ENCODE measurements at places on chromosomes 1 and 21.

DNA sequence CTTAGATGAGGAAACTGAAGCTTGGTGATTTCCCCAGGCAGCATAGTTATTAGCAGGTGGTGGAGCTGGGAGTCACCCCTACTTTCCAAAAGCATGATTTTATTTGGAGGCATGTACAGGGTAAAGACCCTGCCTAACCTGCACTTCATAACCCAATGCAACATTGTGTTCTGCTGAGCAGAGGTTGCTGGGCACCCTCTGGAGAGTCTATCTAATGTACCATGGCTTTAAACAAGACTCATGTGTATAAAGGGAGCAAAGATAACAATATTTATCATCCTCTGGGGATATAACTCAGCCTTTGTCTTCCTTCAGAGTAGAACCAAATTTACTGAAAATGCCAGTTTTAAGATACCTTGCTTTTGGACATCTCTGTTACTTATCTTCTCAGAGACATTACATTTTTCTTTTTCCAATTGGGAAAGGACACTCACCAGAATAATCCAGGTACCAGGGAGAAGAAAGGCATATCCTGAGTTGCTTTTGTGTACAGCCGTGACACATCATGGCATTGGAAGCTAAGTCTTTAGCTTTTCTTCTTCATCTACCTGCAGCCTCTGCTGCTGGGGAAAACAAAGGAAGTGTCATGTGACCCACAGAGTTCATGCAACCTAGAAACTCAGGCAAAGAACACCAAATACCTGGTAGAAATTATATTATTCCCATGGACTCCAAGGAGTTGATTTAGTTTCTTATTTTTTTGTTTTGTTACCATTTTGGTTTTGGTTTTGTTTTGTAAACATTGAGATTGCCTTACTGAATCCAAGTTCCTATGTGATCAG lies 39.6 kb downstream of the ELAVL4 start:
- no peak for DNase-seq

DNA sequence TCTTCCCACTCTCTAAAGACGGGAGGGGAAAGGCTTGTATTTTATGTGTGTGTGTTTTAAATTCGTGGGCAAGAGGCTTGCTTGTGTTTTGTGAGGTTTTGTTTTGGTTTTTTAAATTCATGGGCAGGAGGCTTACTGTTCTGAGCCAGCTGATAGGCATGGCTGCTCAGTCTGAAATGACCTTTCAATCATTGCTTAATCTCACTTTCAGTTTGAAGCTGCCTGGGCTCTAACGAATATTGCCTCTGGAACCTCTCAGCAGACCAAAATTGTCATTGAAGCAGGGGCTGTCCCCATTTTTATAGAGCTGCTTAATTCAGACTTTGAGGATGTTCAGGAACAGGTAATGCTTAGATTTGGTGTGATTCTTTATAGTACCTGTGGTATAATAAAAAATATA lies 20.3 kb upstream of the TXLNA start:
- no peak for DNase-seq

DNA sequence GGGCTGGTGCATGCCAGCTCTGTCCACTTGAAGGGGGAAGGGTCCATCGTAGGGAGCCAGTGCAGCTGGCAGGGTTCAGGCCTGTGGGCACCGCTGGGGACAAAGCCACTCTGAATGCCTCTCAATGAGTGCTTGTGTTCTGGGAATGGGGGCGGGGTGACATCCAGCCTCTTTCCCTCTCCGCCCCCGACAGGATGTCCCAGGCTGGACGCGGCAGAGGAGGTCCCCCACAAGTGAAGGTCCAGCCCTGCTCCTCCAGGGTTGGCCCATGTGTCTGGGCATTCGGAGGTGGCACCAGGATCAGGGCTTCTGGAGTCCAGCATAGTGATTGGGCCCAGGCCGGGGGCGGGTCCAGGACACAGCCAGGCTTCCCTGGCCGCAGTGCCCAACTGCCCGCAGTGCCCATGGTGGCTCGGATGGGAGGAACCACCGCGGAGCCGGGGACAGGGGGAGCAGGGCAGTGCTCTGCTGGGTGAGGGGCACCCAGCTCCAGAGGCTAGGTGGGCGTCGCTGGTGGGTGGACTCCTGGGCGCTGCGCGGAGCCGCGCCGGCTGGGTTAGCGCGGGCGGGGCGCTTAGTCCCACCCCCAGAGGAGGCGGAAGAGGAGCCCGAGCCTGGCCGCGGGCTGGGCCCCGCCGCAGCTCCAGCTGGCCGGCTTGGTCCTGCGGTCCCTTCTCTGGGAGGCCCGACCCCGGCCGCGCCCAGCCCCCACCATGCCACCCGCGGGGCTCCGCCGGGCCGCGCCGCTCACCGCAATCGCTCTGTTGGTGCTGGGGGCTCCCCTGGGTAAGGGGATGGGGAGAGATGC lies at the start of gene SHISA4:
TSS of gene SHISA4 (plus strand) at position 617 of the 808 bp plus-strand sequence. CDS start at position 714, 97 bp downstream.
- DNase-seq = no peak

DNA sequence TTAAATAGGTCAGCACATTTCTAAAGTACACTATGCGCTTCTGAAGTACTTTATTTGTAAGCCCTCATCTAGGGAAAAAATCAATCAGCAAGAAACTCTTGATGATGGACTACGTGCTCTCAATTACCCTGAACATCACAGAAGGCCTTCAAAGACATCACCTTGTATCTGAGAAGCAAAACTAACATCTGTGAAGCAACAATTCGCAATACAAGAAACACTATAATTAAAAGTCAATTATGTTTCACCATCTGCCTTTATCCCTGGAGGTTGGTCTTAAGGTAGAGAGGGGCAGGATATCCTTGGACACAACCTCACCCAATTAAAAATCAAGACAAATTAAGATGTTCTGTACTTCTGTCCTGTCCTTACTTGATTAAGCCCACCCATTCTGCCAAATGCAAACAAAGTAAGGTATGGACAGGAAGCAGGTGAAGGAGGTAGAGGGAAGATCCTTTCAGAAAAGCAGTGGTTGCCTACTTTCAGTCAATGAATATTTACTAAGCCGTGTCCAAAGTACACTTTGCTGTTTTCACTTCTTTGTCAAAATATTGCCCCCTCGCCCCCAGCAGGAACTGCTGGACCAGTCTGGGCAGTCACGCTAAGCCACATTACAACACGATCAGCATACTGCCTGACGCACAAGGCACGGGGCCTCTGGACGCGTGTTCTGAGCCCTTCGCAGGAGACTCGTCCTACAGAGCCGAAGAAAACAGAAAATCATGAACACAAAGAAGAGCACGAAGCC lies 887 bp downstream of the SLC19A2 start:
- peak; percentile 74 for DNase-seq

DNA sequence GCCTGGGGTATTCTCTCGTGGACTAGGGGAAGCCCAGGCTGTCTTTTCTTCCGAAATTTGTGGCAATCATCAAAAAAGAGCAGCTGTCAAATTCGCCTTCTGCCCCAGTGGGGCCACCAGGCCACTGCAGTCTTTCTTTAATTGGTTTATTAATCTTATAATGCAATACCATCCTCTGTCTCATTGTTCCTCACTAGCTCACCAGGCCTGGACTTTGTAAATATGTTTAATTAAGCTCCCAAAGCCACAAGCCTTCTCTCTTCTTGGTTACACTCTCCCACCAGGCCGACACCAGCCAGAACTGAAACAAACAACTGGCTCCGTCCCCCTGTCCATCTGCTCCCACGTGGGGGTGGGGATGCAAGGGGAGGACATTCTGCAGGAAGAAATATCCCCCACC lies 22.0 kb upstream of the CAMK1G start:
- DNase-seq = no peak

DNA sequence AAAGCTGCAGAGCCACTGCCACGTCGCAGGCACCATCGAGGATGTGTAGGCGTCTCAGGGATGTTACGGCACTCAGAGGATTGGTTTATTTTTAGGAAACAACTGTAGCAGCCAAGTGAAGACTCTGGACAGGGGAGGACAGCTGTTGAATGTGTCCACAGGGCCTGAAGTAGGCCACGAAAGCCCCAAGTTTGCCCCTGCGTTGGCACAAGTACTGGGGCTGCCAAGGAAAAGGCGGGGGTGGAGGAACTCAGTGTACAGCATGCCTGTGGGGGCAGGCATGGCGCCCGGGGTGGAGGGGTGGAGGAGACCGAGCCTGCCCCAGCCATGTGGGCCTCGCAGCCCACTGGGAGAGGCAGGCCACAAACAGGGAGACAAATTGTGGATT lies 89.7 kb downstream of the ADARB1 start:
- no peak for DNase-seq

GRCh38 chr1:52156460-52156859 lies 14.6 kb downstream of the ZFYVE9 start:
- no peak for DNase-seq

GRCh38 chr1:67563684-67564083 lies 121.3 kb upstream of the GADD45A start:
- no peak for DNase-seq

- DNase-seq = no peak
These were observed 47.4 kb upstream of the ACTRT2 start for GRCh38 chr1:2973601-2974593.

- no peak for DNase-seq
These were observed 74.0 kb downstream of the DMRTA2 start for GRCh38 chr1:50349242-50349565.

DNA sequence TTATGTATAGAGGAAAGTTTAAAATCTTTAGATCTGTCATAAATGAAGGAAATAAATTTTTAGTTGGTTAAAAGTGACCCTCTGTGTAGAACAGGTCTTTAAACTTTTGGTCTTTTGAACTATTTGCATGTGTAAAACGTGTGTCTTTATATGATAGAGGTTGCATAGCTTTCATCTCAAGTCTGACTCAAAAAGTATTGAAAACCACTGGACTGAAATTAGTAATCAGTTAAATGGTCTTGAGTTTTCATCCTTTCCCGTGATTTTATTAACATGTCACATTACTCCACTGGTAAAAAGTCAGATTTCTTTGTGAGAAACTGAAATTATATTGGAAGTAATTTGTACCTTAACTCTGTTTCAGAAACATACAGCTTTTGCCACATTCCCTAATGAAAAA lies 1.8 kb downstream of the RNPC3 start:
- no peak for DNase-seq

DNA sequence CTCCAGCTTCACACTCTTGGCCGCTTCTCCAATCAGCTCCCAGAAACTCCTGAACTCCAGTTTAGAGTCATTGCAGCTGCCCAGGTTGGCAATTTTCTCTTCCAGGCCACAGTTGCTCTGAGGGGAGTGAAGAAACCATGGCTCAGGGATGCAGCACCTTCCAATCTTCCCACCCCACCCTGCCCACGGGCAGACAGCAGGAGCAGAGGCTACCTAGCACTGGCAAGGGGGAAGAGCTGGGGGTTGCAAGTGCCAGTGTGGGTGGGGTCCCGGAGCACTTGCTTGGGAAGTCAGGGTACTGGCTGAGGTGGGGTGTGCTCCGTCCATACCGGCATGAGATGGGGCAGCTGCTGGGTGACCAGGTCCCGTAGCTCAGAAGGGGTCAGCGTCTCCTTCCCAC lies 1.2 kb downstream of the S100A14 start:
- no peak for DNase-seq

- DNase-seq = no peak
These were observed 9.6 kb downstream of the RAB25 start for GRCh38 chr1:156070548-156070947.

GRCh38 chr1:246343251-246343650 lies 163.8 kb downstream of the SMYD3 start:
- no peak for DNase-seq

DNA sequence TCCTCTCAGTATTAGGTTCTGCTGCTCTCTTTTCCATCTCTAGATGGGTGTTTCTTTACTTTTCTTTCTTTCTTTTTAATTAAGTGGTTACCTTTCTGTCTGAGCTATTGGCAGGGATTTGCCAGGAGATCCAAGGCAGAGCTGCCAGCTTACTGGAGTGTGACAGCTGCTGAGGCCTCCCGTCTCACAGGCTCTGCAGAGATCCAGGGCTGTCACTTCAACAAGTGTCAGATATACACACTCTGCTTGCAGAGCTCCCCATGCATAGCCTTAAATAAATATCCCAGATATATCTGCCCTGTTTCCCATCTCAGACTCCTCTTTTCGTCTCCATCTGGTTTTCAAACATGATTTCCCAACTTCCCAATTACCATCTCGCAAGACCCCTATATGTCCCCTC lies 124.3 kb downstream of the NOS1AP start:
- no peak for DNase-seq

DNA sequence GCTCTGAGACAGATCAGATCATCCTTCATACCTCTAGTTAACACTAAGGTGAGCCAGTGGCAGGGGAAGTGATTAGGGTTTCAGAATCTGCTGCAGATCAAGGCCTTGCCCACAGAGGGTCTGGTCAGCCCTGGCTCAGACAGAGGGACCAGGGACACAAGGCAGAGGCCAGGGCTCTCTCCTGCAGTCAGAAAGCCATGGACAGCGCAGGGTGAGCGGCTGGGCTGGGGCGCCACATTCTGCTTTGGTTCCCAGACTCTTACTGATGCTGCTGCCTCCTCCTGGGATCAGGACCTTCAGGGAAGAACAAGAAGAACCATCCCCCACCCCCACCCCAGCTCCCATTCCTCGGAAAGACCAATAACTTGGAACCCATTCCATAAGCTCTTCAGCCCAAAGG lies 43.1 kb downstream of the GPR161 start:
- DNase-seq = no peak

DNA sequence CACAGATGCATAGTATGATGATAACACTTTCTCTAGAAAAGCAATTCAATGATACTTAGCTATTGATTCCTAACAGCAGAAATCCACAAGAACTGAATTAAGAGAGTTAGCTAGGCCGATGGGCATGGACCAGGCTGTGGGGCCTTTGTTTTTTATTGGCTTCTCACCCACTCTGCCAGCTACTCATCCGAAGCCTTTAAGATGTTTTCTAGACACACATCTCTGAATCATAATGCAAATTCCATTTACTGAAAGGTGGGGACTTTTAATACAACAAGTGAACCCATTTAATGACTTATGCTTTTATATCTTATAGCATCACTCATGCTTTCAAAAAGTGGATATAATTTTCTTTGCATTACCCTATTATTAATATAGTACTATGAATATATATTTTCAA lies 170.2 kb downstream of the RUNX1 start:
- DNase-seq = no peak

- no peak for DNase-seq
These were observed 154.8 kb downstream of the BACH1 start for GRCh38 chr21:29453511-29453910.

DNA sequence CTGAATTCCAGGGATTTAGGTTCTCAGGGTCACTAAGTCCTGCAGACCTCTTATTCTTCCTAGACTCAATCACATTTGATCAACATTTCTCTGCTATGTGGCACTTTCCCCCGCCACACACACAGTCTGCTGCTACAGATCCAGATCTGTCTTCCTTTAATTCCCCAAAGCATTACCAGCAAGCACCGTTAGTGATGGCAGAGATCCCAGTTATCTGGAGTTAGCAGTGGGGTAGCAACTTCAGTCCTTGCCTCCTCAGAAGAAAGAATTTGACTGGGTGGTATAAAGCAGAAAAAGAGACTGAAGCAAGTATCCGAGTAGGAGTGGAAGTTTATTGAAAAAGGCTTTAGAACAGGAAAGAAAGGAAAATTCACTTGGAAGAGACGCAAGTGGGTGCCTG lies 100.4 kb upstream of the ETV3 start:
- DNase-seq = no peak

DNA sequence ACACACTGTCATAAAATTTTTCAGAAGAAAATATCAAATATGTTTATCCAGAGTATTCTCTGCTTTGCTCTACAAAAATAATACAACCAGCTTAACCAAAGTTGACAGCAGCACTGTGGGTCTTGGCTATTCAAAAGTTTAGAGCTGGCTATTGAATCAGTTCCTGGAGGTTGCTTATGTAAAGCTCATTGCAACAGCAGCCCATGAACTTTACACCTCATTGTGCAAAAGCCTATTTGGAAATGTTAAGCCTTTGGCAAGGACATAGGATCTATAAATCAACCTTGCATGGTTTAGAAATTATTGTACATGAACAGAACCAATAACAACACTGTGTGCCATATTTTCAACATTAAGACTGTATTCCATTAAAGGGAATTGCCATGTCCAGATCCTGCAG lies 714.9 kb downstream of the ADGRL2 start:
- peak; percentile 17 for DNase-seq
